ENCODE measurements at places on chromosomes 4 and X.
A peak's percentile ranks its signal among the peaks of the same experiment; 100 is the strongest.

- no peaks in the 10 kb centered on the region for H3K36me3 ChIP-seq
- H3K27me3 ChIP-seq: no peaks in the 10 kb centered on the region
- H3K4me1 ChIP-seq: no peaks in the 10 kb centered on the region
These were observed 91.8 kb upstream of the POU3F4 start for GRCh38 chrX:83416273-83416672.

- no peak overlapping the region for H3K27ac ChIP-seq
- no peaks in the 10 kb centered on the region for H3K27me3 ChIP-seq
- no peak for DNase-seq
- no peak overlapping the region for H3K4me3 ChIP-seq
These were observed 317.8 kb upstream of the GALNT7 start for GRCh38 chr4:172850838-172851237.

DNA sequence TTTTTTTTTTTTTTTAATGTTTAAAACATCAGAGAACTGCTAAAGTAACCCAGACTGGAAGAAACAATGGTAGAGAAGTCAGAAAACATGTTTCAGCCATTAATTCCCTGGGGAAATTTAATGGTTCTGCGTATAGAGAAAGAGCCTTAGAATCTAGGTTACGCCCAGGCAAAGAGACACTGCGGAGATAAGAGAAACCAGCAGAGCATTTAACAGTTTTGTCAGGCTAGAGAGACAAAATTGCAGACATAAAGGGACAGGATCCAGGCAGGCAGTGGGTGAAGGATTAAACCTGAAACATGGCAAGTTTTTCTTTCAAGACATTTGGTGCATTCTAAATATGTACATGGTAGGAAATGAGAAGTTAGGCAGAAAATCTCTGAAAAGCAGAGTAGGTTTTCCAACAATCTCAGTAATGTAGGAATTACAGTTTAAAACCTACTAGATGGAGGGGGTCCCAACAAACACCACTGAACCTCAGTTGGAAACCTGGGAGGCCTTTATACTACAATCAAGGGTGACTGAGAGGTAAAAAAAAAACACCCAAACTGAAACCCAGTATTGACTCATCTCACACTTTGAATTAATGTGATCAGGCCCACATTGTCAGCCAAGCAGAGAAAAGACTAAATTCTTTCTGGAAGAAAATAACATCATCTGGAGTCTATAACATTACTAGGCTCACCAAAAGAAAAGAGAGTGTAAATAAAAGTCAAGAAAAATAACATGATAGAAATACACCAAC, 254.2 kb upstream of the NWD2 start:
- H3K4me1 ChIP-seq: no peaks in the 10 kb centered on the region
- H3K4me3 ChIP-seq: no peak overlapping the region
- H3K27me3 ChIP-seq: no peaks in the 10 kb centered on the region
- no peaks in the 10 kb centered on the region for H3K36me3 ChIP-seq
- no peak overlapping the region for H3K27ac ChIP-seq

DNA sequence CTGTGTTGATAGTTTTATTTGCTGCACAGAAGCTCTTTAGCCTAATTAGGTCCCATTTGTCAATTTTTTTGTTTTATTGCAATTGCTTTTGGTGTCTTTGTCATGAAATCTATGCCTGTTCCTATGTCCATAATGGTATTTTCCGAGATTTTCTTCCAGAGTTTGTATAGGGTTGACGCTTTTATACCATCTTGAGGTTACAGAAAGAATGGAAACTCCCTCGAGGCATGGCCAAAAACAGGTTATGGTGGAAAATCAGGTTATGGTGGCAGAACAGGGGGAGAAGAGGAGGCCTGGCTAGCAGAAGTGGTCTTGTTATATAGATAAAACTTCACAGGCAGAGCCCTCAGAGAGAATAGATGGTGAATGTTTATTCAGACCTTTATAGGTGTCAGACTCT, 21.6 kb downstream of the OPHN1 start:
- H3K4me3 ChIP-seq: no peak overlapping the region
- no peaks in the 10 kb centered on the region for H3K36me3 ChIP-seq
- no peaks in the 10 kb centered on the region for H3K27me3 ChIP-seq
- H3K4me1 ChIP-seq: no peaks in the 10 kb centered on the region
- no peak for DNase-seq
- H3K27ac ChIP-seq: no peak overlapping the region

DNA sequence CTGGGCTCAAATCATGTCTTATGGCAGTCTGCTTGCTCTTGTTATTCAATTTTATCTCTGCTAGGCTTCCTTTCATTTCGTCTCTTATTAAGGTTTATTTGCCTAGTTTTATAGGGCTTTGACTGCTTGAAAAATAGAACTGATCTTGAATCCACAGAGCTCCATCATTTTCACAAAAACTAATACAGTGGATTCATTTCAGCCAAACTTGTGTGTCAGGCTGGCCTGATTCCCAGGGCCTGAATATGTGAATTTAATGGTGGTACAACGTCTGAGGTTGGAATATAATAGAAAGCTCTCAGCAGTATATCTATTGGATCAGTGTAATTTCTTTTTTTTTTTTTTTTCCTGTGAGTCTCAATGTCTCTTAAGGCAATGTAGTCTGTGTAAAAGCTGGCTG, 123.3 kb downstream of the POU4F2 start:
- no peaks in the 10 kb centered on the region for H3K36me3 ChIP-seq
- H3K4me1 ChIP-seq: no peaks in the 10 kb centered on the region
- no peak for DNase-seq
- no peak overlapping the region for H3K4me3 ChIP-seq
- no peaks in the 10 kb centered on the region for H3K27me3 ChIP-seq

GRCh38 chr4:89285745-89286144, 21.9 kb downstream of the GPRIN3 start:
- H3K27ac ChIP-seq: peak overlapping the region; percentile 79
- H3K27me3 ChIP-seq: no peaks in the 10 kb centered on the region
- H3K36me3 ChIP-seq: peaks cover 41% of the 10 kb centered on the region

GRCh38 chrX:27565992-27566391, 24.2 kb upstream of the DCAF8L2 start:
- H3K36me3 ChIP-seq: no peaks in the 10 kb centered on the region
- DNase-seq: no peak
- no peak overlapping the region for H3K27ac ChIP-seq
- H3K4me1 ChIP-seq: no peaks in the 10 kb centered on the region
- H3K27me3 ChIP-seq: no peaks in the 10 kb centered on the region
- no peak overlapping the region for H3K4me3 ChIP-seq

GRCh38 chr4:141132709-141133145, 542 bp downstream of the RNF150 start:
- H3K27me3 ChIP-seq: peaks cover 76% of the 10 kb centered on the region
- H3K36me3 ChIP-seq: peaks cover 1% of the 10 kb centered on the region
- H3K4me3 ChIP-seq: peak overlapping the region; percentile 93
- H3K4me1 ChIP-seq: peaks cover 10% of the 10 kb centered on the region
- no peak overlapping the region for H3K27ac ChIP-seq
- DNase-seq: peak; percentile 57

DNA sequence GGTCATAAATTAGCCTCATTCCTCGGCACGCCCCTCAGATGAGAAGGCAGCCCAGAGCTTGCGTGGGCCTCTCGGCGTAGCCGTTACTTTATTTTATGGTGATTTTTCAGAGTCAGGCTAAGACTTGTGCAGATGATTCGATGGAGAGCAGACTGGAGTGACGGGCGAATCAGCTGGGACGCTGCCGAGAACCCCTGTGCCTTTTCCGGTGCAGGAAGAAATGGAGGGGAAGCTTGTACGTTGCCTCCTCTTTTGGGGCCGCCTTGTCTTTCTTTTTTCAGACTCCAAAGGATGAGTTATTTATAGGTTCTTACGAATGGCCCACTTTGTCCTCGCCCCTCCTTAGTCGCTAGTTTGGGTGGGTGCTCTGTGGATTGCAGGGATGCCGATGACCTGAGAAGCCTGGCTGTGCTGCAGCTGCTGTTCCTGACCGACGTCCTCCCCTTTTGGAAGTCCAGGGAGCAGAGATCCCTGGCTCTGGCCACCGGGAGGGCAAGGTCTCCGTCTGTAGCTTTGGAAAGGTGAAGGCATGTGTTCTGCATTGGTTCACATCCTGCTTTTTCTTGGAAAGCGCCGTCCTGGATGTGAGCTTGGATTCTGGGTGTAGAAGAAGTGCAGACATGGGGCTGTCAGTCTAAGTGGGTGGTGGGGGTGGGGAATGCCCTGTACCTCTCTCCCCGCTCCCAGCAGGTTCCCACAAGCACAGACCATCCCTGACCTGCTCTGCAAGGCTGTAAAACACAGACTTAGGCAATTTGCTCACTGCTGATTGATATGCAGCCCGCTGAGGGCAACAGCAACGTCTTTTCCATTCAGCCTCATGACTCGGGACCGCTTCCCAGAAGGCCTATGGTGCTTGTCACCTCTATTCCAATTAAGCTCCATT, 9.3 kb downstream of the SORCS2 start:
- H3K4me1 ChIP-seq: no peaks in the 10 kb centered on the region
- H3K27me3 ChIP-seq: peaks cover 9% of the 10 kb centered on the region
- no peak overlapping the region for H3K4me3 ChIP-seq
- no peak overlapping the region for H3K27ac ChIP-seq
- H3K36me3 ChIP-seq: no peaks in the 10 kb centered on the region

DNA sequence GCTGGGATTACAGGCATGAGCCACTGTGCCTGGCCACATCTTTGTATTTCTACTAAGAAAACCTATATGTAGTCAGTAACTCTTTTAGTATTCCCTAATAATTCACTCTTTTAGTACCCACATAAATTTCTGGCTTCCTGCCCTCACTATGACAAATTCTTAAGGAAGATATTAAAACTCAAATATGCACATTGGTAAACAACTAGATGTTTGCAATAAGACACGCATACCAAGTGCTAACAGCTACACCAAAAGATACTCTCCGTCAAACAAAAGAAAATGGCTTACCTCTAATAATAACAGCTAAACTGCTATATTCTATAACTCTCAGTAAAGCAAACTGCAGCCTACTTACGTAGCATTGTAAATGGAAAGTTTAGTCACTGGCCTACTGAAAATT, 6.3 kb downstream of the UBA6 start:
- no peak overlapping the region for H3K4me3 ChIP-seq
- H3K36me3 ChIP-seq: peaks cover 58% of the 10 kb centered on the region
- H3K4me1 ChIP-seq: peaks cover 38% of the 10 kb centered on the region

DNA sequence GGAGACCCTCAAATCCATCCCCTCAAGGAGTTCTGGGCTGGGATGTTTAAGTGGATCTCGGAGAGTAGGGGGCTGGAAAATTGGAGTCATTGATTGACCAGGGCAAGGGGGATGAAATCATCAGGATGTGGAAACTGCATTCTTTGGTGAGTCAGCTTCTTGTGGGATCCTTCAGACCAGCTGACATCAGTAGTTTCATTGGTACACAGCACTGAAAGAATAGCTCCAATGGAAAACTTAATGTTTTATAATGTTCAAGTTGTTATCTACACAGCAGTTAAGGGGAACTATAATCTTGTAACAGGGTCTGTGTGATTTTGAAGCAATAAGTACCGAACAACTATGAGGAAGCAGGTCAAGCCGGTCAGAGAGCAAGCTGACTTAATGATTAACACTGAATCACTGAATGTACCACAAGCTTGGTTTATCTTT, 506.1 kb downstream of the RPA4 start:
- peak overlapping the region; percentile 31 for H3K27ac ChIP-seq

- DNase-seq: no peak
- no peak overlapping the region for H3K27ac ChIP-seq
- H3K4me3 ChIP-seq: no peak overlapping the region
- H3K36me3 ChIP-seq: no peaks in the 10 kb centered on the region
- no peaks in the 10 kb centered on the region for H3K4me1 ChIP-seq
- no peaks in the 10 kb centered on the region for H3K27me3 ChIP-seq
These were observed 175.9 kb upstream of the LCORL start for GRCh38 chr4:18197467-18197866.

GRCh38 chrX:129512409-129512808, 10.9 kb downstream of the SMARCA1 start:
- no peaks in the 10 kb centered on the region for H3K4me1 ChIP-seq
- no peaks in the 10 kb centered on the region for H3K36me3 ChIP-seq
- no peak for DNase-seq
- no peak overlapping the region for H3K4me3 ChIP-seq
- peaks cover 2% of the 10 kb centered on the region for H3K27me3 ChIP-seq

DNA sequence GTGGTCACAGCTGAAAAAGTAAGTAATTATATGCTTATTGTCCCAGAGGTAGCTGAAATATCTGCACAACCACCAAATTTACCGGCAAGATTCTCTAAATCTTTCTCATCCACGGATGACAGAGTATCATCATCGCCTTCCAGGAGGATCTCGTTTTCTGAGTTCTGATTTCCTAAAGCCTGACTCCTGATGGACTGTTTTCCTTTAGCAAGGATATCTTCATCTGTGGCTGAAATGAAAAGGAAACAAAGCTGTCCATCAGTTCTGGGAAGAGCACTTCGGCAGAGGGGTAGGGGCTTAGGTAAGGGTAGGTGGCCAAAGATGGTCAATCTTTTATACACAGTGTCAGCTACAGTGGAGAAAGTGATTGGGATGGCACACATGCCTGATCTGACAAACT, 8.7 kb downstream of the MAB21L2 start:
- H3K4me3 ChIP-seq: no peak overlapping the region
- H3K36me3 ChIP-seq: peaks cover 15% of the 10 kb centered on the region
- no peaks in the 10 kb centered on the region for H3K4me1 ChIP-seq
- H3K27ac ChIP-seq: no peak overlapping the region

DNA sequence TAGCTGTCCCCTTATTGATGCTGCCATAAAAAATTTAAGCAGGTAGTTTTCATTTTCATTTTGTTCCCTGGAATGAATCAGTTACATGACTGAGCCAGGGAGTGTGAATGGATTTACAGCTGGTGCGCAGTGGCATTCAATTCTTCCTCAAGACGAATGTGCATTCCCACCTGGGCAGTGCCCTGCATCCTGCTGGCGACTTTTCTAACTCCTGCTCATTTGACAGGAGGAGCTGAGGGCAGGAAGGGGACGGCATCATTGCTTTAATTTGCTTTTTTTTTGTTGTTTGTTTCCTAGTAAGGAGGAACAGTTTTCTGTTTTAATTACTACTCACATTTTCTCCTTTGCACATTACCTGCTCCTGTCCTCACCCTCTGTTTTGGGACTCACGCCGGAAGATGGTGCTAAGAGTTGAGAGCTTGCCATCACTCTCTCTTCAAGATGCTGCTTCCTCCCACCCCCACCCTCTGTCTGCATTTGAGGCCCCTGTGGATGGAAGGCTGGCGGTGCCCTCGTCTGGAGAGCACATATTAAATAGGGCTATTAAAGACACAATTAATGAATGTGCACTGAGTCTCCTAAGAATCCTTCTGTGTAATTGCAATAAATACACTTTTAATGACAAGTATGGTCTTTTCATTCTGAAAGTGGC, 35.8 kb downstream of the PSAPL1 start:
- peaks cover 10% of the 10 kb centered on the region for H3K27me3 ChIP-seq
- DNase-seq: no peak
- no peak overlapping the region for H3K4me3 ChIP-seq
- no peak overlapping the region for H3K27ac ChIP-seq

DNA sequence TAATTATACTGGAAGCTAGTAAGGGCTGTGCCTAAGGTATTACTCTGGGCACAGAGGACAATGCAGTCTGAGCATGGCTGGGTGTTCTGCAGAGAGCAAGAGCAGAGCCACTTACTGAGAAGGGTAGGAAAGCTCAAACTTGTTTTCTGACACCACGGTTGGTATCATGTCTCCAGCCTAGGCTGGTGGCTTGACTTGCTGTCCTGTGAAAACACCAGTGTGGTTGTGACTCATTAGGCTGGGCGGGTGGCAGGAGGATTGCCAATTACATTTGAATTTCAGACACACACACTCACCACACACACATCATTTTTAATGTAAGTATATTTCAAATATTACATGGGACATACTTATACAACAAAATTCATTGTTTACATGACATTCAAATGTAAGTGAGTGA, 19.7 kb upstream of the MTM1 start:
- H3K4me3 ChIP-seq: no peak overlapping the region
- H3K27me3 ChIP-seq: no peaks in the 10 kb centered on the region
- H3K27ac ChIP-seq: no peak overlapping the region
- H3K4me1 ChIP-seq: peaks cover 19% of the 10 kb centered on the region
- no peaks in the 10 kb centered on the region for H3K36me3 ChIP-seq

- H3K27me3 ChIP-seq: no peaks in the 10 kb centered on the region
- H3K36me3 ChIP-seq: peaks cover 14% of the 10 kb centered on the region
- H3K27ac ChIP-seq: peak overlapping the region; percentile 97
- H3K4me1 ChIP-seq: peaks cover 40% of the 10 kb centered on the region
- peak overlapping the region; percentile 94 for H3K4me3 ChIP-seq
These were observed 2.3 kb downstream of the ZNF827 start for GRCh38 chr4:145936142-145936996.
